Tongue (tissue), 3 donors: ENCODE measurements at places on chromosomes 7 and 10.

DNA sequence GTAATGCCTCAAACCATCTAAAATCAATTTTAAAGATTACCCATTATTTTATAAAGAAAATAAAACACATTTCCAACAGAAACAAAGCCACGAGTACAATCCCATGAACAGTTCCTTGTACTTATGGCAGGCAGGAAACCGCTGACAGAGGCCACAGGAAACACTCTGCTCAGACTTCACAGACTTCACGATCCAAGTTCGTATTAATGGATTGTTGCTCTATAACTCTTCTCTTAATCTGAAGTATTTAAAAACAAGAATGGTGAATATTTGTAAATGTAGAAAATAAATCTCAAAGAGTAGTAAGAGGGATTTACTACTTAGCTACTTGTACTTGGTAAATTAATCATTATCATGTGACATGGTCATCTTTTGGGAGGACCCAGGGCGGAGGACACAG is 78.3 kb downstream of the SNX10 start:
- no peak for DNase-seq

GRCh38 chr7:17456541-17456940 is 158.1 kb downstream of the AHR start:
- no peak for DNase-seq

DNA sequence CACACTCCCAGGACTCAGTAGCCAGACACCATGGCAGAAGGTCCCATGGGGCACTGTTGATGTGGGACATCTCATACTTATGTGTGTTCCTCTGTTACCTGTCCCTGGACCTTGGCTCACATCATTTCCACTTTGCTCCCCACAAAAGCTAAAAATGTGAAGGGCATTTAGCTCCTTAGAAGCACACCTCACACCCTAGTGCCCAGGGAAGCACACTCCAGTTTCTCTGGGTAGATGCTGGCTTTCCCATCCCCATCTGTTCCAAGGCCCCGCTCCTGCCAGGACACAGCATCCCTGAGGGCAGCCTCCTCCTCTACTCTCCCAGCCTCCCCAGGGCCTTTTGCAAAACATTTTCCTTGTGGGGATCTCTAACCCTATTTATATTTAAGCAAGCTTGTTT is 572.4 kb upstream of the MGMT start:
- no peak for DNase-seq

- no peak for DNase-seq
Observed at GRCh38 chr10:1515121-1515779, 222.1 kb downstream of the ADARB2 start.

- DNase-seq: peak; percentile 50
Observed at GRCh38 chr7:107939573-107940489, 48.8 kb downstream of the DLD start.

- no peak for DNase-seq
Observed at GRCh38 chr10:71715026-71715425, 4.6 kb downstream of the C10orf105 start.

DNA sequence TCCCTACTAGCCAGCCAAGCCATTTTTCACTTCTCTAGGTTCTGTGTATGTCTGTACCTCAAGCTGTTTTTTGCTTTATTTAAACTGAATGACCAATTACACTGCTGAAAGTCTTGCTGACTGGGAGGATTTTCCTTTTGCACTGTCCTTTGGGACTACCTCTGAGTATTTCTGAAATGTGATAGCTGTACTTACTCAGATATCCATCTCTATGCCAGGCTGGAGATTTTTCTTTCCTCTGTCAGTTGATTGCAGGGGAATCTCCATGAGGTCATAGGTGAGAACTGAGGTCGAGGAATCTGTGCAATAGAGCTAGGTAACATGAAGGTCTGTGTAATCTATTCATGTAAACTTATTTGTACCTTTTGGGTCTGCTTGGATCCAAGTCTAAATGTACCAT is 38.9 kb upstream of the ANKRD1 start:
- no peak for DNase-seq

- DNase-seq: no peak
Observed at GRCh38 chr7:12839508-12840153, 152.2 kb downstream of the ARL4A start.
